ENCODE measurements at places on chromosomes 5 and 9. TPM values are rescaled to one million over a fixed set of nuclear protein-coding genes. Genes with fewer than 3 reads are reported as not detected.

The CYSRT1 gene
- 0.92 TPM for total RNA-seq

The SLC45A2 gene
- total RNA-seq: not detected

The EGFLAM gene
- 0.63 TPM for total RNA-seq

- DNase-seq: no peak
Measured at GRCh38 chr9:132877824-132878694, at the start of gene AK8. Gene AK8 (minus strand): TSS chr9:132878284. CDS start chr9:132878255, 29 bp downstream.

DNA sequence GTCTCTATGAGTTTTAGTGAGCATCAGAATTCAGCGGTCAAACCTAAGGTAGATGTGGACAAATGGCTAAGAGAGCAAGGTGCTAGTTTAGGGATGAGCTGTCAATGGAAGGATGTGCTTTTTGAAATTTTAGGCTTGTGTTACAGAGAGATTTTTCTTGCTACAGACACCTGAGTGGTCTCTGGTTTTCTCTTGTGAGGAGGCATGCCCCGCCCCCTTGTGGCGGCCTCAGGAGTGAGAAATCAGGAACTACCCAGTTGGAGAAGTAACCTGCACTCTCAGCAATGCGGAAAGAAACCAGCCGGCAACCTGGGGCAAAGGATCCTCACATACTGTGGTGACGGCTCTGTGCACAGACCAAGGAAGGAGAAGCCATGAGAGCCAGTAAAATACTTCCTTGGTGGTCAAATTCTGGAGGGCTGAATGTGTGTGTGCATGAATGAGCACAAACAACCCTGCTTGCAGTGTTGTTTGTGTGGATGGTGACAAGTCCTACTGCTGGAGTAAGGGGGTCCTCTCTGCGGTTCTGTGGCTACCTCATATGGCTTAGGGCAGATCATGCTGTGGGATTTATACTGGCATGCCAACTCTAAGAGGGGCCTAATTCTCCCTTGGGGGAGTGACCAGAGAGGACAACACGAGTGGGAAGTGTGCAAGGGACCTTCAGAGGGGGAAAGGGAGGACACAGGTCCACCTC lies 16.7 kb upstream of the HSD17B4 start:
- DNase-seq: peak; percentile 37

DNA sequence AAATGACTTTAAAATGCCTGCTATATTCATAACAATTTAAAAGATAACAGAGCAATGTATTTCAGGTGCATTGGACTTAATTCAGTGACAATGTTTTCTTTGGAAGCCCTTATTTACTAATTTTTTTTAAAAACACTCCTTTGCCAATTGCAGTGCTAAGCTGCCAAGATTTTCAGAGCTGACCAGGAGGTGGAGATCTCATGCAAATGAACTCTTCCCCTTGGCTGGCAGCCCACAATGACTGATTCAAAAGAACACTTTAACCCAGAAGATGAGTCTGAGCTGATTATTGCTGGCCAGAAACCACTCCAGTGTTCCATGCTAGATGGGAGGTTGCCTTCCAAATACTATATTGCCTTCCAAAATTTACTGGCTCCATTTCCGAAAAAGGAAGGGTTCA lies 128.3 kb upstream of the CCNH start:
- DNase-seq: peak; percentile 34

DNA sequence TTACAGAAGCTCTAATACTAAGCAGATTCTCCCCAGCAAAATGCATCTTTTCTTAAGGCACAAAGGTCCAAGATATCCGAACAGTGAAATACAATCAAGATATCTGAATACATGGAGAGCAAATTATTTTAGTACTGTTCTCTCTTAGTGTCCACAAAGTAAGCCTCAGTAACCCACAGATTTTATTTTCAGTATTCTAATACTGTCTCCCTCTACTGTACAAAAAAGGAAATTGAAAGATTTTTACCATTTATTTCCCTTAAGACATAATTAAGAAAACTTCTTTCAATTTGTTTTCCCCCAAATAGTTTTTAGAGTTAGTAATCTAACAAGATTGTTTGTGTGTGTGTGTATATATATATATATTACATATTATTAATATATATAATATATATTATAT lies 24.7 kb upstream of the NOL6 start:
- DNase-seq: no peak

DNA sequence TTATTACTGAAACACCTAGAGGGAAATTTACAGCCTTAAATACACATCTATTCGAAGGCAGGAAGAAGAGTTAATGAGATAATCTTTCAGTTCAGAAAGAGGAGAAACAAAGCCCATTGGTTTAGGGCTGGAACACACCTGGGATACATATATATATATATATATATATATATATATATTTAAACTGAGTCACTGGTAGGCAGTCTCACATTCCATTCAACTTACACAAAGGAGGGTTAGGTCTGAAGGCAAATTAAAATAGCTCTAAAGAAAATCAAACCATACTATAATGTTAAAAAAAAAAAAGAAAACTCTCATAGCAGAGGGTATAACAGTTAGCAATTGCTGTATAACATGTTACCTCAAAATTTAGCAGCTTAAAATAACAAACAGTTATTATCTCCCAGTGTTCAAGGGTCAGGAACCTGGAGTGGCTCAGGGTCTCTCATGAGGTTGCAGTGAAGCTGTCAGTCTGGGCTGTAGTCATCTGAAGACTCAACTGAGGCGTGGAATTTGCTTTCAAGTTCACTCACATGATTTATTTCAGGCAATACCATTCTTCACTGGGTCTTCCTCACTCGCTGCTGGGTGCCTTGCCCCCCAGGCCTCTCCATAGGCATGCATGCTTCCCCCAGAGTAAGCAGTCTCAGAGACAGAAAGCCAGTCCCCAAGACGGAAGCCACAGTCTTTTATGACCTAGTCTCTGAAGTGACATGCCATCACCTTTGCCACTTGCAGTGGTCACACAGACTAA lies 332.8 kb downstream of the NSG2 start:
- DNase-seq: peak; percentile 86

DNA sequence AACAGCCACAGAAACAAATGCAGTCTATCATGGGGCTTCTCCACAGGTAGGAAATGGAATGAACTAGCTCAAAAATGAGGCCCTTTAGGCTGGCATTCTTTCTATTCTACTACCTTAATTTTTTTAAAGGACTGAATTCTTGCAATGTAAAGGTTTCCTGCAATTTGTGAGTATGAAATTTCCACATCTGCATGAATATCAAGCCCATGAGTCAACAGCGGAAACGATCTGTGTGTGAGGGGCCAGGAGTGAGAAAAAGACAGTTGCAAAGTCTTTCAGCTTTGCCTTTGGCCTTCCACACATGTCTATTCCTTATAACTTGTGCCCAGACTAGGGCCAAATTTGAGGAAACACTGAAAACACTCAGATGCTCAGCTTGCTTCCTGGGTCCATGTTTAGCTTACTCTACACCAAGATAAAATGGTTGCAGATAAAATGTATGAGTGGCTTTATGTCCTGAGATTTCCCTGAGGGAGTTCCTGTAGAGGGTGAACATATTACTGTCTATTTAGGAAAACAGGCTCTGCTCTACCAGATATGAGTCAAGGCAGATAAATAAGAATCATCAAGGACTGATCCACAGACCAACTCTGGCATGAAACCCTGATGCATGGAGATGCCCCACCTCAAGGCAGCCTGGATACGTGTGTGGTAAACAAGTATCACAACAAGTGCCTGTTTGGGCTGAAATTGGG lies 46.5 kb downstream of the RETREG1 start:
- DNase-seq: peak; percentile 76

- no peak for DNase-seq
Measured at GRCh38 chr5:98050583-98050982, 722.9 kb upstream of the RGMB start.

DNA sequence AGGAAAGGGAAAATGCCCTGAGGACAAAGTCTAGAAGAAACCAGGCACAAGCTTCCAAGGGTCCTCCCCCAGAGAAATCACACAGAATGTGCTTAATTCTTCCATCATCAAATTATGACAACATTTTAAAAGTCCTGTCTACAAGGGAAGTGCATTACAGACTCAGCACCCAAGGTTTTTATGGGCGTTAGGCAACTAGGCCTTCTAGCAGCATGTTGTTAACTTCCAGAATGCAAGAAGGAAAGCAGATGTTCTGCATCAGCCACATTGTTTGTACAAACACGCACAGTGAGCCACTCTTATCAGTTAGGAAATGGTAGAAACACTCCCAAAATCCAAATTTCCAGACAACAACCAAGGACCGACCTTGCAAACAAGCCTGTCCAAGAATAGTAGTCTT lies 26.5 kb downstream of the SMC5 start:
- DNase-seq: no peak

DNA sequence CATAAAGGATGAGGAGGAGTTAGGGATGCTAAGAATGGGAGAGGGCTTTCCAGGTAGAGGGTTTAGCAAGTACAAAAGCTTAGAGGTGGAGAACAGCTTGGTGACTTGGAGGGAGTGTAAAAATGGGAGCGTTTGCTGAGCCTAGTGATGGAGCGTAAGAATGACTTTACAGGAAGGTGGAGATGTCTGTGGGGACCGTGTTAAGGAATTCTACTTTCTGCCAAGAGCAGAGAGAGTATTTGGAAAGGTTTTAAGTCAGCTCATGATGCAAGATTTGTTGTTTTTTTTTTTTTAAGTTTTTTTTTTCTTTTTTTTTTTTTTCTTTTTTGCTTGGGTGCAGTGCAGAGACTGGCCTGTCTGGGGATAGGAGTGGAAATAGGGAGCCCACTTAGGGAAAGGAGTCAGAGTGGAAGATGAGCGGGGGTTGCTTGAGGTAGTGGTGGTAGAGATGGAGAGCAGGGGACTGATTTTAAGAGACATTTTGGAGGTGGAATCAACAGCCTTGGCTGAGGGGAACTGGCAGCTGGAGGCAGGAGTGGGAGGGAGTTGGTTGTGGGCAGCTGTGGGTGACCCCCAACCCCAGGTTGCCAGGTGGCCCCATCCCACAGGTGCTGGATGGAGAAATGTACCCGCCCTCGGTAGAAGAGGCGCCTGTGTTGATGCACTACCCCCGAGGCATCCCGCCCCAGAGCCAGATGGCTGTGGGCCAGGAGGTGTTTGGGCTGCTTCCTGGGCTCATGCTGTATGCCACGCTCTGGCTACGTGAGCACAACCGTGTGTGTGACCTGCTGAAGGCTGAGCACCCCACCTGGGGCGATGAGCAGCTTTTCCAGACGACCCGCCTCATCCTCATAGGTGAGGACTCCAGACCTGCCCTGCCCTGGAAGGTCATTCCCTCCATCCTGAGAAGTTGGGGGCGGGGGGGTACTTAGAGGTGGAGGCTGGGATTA lies 12.4 kb downstream of the PTGS1 start:
- DNase-seq: peak; percentile 71
